ENCODE measurements at places on chromosomes 4 and X.

GRCh38 chr4:52234561-52235440, 183.7 kb downstream of the SPATA18 start:
- no peak for DNase-seq

GRCh38 chr4:14943749-14944148, 58.5 kb upstream of the CPEB2 start:
- DNase-seq: no peak

DNA sequence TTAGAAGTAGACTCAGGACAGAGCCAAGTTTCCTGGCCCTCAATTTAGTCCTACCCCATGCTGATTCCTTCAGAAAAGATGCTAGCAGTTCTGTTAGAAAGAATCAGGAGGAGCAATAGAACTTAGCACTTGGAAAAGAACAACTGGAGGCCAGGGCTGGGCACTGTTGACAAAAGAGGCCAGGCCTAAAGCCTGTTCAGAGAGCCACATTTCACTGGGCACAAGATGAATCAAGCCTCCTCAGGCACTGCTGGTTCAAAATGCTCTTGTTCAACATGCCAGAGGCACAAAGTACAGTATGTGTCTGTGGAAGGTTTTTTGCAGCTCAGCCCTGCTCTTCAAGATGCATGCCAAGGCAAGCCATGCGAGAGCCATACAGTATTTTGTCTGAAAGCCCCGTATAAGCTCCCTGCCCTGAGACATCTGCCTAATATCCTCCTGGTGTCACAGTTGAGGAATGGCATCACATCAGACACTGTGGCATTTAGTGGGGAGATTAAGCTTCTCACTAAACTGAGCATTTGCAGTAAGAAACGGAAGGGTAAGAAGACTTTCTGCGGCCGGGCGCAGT, 53.7 kb downstream of the RASL11B start:
- DNase-seq: no peak

- no peak for DNase-seq
Measured at GRCh38 chr4:100060765-100061416, 110.8 kb upstream of the H2AZ1 start.

GRCh38 chrX:103613362-103613890, 5.7 kb downstream of the TCEAL3 start:
- no peak for DNase-seq

- no peak for DNase-seq
Measured at GRCh38 chr4:65960751-65961150, 290.5 kb upstream of the EPHA5 start.

DNA sequence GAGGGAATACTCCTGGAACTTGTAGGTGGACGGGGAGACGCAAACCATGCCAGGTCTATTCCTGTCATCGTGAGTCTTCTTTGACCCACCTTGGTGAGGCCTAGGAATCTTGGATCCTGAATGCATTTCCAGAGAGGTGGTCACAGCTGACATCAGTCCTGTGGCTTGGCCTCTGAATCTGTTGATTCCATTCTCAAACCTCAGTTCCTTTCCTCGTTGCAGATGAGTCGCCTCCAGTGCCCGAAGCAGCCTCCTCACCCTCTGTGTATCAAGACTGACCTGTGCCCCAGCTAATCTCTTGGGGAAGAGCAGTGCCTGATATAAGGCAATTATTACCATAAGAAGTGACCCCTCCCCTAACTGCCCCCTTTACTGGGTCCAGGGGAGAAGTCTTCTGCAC, 118.1 kb downstream of the SMIM20 start:
- DNase-seq: no peak

- DNase-seq: no peak
Measured at GRCh38 chrX:132267392-132267791, 48.1 kb upstream of the RAP2C start.

GRCh38 chr4:6714954-6715353, 1.0 kb upstream of the BLOC1S4 start:
- no peak for DNase-seq

DNA sequence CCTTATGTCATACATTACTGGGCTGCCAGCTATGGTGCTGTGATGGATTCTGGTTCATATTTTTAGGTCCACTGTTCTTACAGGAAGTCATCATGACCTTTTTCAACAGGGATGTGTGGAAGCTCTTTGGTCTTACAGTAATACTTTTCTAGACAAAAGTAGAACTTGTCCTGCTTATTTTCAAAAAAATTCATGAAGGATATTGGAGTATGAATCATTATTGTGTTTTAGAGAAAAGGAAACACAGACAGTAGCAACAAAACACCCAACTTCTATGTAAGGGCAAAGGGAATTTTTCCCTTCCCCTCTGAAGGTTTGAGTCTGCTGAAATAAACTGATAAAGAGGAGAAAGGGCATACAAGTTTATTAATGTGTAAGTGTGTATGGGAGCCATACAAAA, 54.7 kb upstream of the FAM9C start:
- no peak for DNase-seq

DNA sequence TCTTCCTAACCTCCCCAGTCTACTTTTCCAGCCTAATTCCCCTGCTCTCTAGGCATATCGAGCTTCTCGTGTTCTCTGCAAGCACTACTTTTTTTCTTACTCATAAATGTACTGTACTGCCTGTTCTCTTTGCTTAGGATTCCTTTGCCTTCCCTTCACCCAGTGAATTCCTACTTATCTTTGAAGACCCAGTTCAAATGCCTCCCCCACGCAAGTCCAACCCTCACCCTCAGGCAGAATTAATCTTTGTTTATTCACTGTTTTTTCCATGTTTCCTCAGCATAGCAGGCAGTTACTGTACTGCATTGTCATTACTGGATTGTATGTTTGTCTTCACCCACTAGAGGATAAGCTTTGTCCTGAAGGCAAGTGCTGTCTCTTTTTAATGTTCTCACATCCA, 287.7 kb downstream of the BMPR1B start:
- DNase-seq: no peak

DNA sequence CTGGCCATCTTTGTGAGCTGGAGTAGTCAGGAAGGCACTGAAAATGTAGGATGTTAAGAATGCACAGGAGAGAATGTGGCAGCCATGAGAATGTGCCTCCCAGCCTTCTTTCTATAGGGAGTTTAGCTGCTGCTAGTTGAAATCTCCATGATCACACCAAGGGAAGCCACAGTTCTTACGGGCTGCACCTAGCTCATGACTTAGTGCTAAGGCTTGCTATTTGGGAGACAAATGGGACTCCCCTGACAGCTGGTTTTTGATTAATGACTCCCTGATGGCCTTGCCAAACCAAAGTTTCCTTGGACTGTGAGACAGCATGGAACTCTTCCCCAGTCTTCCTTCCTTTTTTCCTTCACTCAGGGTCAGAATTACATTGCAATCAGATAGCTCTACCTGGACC, 9.2 kb downstream of the CTSO start:
- no peak for DNase-seq
